ENCODE measurements at places on chromosomes 7 and 10.

DNA sequence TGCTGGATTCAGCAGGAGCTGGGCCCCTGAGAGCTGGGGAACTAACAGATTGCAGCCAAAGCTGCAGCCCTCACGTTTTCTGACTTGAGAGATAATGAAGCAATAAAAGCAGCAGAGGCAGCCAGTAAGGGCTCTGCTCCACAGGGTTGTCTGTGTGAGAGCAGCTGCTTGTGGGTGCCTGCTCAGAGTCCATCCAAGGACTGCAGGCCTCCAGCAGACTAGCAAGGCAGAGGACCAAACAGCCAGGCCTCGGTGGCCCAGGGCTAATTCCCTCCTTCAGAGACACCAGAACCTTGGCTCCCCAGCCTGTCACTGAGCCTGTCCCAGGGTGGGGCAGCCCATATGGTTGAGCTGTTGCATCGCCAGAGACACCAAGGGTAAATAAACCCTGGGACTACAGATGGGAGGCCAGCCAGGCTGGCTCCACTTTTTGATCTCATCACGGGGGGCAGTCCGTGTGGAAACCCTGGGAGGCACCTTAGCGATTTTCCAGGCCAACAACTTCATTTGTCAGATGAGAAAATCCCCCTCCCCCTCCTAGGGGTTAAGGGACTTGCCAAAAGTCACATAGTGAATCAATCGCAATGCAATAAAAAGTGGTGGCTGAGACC is 229.2 kb downstream of the WDR11 start:
- DNase-seq = no peak

GRCh38 chr7:148622887-148623585 is 32.5 kb downstream of the C7orf33 start:
- peak; percentile 12 for DNase-seq

DNA sequence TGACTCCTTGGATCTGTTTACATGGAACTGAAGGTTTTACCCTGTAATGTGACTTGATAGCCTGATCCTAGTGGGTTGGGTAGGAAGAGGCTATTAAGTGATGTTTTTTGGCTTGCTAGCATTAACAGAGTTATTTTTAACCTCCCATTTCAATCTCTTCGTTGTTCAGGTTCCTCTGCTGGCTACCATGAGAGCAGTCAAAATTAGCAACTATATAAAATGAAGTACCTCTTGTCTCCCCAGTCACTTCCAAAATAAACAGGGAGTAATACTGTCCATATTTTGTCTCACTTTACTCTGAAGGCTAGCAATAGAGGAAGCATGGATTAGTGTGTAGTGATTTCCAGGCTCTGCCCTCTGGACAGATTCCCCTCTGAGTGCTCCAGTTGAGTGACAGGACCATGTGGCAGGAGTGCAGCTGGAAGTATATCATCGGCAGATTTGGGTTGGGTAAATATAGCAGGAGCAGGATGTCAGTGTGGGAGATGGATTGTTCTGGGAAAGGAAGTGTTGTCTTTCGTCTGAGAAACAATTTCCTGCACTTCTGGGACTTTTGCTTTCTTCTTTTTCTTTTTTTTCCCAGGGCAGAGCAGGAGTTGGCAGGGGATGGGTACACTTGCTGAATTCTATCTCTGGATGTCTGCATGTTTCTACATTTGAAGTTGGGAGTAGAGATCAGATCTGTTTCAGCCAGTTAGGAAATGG is 35.2 kb downstream of the GBF1 start:
- DNase-seq = peak; percentile 12

GRCh38 chr10:43671659-43672531 is 23.2 kb upstream of the ZNF32 start:
- peak; percentile 69 for DNase-seq

- peak; percentile 24 for DNase-seq
Observed at GRCh38 chr10:90960355-90960814, 39.5 kb upstream of the ANKRD1 start.

- DNase-seq = no peak
Observed at GRCh38 chr7:115178835-115179234, 256.9 kb downstream of the MDFIC start.

DNA sequence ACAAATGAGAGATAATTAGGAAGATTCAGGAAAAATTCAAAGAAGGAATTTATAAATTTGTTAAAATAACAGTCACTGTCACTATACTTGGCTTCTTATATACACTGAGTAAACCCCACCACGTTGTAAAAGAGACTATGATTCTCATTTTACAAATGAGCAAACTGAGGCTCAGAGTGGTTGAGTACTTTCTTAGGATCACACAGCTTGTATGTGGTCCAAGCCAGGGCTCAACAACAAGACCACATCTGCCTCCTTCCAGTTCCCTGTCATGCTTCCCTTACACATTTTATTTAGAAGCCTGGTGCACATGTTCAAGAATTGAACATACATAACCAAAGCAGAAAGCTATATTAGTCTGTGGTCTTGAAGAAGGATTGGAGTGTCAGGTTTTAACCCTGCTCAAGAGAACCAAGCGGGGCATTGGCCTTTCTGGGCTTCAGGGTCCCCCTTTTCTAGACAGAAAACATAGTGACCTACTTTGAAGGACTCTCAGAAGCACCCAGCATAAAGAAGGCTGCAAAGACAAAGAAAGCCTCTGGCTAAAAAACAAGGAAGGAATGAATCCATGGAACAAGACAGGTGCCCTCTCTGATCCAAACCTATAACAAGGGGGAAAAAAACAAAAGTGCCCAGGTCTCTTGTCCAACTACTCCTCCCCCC is 846 bp downstream of the MRLN start:
- no peak for DNase-seq

DNA sequence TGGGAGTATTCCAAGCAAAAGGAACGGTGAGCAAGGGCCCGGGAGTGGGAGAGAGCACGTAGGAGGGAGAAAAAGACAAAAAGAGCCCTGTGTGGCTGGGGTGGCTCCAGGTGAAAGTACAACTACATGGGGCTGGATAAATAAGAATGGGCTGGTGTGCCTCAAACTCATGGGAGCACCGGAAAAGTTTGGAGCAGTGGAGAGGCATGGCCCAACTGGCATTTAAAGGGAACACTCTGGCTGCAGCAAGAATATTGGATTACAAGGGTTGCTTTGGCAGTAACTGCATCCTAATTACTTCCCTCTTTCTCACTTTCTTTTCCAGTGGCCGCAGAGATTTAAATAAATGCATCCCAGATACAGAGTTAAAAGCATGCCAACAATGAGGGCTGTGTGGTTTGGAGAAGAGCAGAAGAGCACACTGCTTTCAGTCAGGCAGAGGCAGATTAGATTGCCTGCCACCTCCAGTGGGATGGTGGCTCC is 39.1 kb upstream of the HERPUD2 start:
- DNase-seq = peak; percentile 82

- DNase-seq = no peak
Observed at GRCh38 chr7:22447762-22448161, 52.2 kb downstream of the STEAP1B start.

GRCh38 chr10:30694518-30695228 is 65.1 kb upstream of the LYZL2 start:
- no peak for DNase-seq

GRCh38 chr7:137787301-137787976 is 59.3 kb downstream of the DGKI start:
- DNase-seq = no peak

DNA sequence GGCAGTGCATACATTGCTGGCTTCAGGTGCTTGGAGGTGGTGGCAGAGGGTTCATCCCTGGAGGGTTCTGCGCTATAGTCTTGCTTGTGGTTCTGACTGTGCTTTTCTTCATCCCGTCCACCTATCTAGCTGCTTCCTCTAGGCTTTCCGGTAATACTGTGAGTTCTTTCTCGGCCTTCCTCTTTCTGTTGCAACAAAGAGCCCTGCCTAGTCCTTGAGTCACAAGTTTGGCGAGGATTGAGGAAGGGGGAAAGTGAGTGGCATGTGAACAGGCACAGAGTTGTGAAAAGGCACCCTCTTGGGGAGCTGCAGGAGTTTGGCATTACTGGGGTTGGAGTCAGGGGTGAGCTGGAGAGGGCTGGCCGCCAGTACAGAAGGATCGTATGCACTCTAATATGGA is 123.0 kb downstream of the SH2D4B start:
- DNase-seq = peak; percentile 83

DNA sequence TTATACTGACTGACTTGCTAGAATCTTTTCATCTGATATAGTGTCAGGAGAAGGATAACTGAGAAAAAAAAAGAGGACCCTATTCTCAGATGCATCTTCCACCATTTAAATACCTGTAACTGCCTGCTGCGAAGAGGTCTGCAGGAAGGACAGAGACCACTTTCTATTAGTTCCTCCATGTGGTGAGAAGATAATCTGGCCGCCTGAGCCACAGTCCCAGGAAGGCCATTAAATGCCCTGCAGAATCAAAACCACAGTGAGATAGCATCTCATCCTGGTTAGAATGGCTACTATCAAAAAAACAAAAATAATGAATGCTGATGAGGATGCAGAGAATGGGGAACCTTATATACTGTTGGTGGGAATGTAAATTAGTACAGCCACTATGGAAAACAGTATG is 19.9 kb upstream of the IFIT1B start:
- no peak for DNase-seq

GRCh38 chr7:2663121-2663886 is 24.7 kb upstream of the AMZ1 start:
- no peak for DNase-seq

DNA sequence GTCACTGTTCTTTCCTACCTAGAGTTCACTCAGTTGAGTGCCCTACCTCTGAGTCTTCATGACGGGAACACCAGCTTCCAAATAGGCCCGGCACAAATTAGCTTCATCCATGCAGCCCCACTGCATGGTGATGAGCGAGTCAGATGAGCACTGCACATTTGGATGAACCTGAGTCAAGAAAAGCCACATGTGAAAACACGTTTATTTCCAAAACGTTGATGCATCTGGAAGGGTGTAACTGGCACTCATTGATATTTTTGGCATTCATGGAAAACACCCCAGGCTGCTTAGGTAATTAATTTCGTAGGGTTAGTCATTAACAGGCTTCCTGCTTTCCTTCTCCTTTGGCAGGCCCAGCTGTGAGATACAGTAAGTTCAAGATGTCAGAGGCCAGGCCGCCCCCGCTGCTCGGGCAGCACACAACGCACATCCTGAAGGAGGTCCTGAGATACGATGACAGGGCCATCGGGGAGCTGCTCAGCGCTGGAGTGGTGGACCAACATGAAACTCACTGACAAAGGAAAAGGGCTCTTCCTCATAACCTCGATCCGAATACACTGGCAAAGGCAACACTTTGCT is 725.2 kb downstream of the SUGCT start:
- DNase-seq = no peak

DNA sequence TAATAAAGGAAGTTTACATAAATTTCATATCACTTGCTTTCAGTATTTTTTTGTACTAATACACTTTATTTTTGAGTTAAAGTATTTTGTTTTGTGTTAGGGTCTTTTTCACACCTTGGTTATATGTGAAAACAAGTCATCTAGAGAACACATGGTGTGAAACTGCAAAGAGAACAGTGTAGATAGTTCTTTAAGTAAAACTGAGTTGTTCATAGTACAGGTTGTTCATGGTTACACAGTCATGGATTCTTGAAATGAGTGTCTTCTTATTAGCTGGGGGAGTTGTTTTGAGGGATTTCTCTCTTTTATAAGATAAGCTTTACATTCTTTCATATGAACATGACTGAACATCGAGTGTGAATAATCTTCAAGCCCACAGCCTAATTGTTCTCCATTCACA is 244.2 kb downstream of the THSD7A start:
- no peak for DNase-seq

DNA sequence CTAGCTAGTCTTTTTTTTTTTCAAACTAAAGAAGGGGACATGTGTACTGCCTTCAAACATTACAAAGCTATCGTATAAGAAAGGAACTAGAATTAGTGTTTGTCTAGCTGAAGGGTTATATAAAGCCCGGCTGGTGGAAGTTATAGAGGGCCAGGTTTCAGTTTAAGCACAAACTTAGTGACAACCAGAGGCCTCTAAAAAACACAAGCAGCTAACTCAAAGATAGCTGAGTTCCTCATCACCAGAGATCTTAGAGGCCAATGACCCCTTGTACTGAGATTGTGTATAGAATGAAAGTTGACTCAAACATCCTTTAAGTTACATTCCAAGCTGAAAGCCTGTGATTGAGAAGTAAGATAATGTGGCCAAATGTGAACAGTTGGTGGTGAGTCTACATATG is 28.1 kb upstream of the SGMS1 start:
- DNase-seq = peak; percentile 15

DNA sequence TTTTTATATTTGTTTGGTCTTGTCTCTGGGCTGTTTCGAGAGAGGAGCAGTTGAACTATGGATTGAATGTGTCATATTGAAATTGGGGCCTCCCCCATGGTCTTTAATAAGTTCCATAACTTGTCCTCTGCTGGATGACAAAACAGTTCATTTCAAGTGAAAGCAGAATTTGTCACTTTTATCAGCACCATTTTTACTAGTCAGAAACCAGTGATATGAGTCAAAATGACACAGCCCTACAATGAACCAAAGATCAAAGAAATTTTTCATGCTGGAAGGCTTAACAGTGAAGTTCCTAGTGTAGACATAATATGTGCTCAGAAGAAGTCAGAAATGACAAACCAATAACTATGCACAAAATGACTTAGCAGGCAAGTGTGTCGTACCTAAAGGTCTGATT is 133.6 kb upstream of the VWC2 start:
- no peak for DNase-seq

GRCh38 chr10:129445436-129446182 is 21.4 kb upstream of the MGMT start:
- DNase-seq = no peak

DNA sequence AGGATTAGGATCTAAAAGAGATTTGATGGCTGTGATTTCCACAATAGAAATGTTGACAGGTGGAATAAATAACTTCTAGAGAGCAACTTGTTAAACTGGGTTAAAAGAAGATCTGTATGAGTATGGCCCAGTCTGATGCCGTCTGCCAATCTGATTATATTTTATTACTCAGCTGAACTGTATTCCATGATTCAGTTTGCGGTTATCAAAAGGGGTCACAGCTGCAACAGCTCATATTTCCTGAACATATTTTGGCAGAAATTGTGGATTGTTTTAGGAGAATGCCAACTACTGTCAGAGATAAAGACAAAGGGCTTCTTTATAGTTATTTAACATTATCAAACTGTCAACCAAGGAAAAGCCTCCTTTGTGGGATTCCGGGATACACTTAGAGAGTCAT is 244.8 kb upstream of the MINDY3 start:
- no peak for DNase-seq

DNA sequence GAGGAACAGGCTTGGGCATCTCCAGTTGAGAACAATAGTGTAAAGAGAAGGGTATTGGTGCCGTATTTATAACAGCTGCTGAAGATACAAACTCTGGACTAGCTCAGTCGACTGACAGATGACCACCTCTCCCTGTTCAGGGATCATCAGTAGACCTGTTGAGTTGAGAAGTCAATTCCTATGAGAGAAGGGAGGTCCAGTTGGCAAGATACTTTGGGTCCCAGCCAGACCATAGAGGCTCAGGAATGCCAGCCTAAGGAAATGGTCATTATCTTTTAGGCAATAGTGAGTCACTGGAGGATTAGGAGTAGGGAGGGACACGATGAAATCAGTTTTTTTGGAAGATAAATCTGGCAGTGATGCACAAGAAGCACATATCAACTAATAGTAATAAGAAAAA is 202.9 kb downstream of the TRIL start:
- DNase-seq = no peak

- no peak for DNase-seq
Observed at GRCh38 chr7:156519070-156519469, 121.5 kb upstream of the RNF32 start.

All from pons (tissue), 1 donor.